DMS79 (cell line): ENCODE measurements at places on chromosomes 1 and 21.

GRCh38 chr1:151541752-151542151, 1.6 kb downstream of the TUFT1 start:
- no peak for DNase-seq

DNA sequence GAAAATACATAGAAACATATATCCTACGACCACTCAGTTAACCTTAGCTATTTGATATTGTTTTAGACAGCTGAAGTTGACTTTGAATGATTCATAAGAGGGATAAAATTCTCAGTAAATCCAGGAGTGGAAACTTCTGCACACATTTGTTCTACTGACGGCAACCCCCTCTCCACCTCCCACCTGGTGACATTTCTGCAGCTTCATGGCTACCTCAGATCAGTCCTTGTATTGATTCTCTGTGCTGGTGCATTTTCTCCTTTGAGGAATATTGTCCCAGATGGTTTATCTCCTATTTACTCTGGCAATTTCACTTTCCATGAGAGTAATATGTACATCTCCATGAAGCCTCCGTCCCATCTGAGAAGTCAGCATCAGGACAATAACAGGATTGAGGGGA, 57.7 kb upstream of the COA6 start:
- no peak for DNase-seq

GRCh38 chr1:245742896-245743295, 588.1 kb downstream of the KIF26B start:
- no peak for DNase-seq

DNA sequence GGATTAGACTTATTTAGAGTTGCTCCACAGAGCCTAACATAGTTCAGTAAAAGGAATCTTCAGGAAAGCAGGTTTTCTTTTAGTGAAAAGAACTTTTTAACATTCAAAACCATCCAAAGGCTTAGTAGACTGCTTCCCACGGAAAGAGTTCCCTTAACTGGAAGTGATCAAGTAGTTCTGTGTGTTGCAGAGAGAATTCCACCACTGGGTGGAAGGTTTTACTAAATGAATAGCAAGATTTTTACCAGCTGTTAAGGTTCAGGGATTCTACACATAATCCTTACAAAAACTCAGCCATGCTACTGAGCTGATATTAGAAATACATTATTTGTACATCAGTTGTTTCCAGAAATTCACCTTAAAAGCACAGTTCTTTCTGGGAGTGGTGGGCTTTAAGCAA, 119.7 kb downstream of the GDAP2 start:
- DNase-seq, result no peak

GRCh38 chr1:206751891-206752290, 18.7 kb upstream of the IL19 start:
- DNase-seq, result no peak

- DNase-seq, result no peak
These were observed 72.3 kb upstream of the ACTRT2 start for GRCh38 chr1:2948751-2949680.

DNA sequence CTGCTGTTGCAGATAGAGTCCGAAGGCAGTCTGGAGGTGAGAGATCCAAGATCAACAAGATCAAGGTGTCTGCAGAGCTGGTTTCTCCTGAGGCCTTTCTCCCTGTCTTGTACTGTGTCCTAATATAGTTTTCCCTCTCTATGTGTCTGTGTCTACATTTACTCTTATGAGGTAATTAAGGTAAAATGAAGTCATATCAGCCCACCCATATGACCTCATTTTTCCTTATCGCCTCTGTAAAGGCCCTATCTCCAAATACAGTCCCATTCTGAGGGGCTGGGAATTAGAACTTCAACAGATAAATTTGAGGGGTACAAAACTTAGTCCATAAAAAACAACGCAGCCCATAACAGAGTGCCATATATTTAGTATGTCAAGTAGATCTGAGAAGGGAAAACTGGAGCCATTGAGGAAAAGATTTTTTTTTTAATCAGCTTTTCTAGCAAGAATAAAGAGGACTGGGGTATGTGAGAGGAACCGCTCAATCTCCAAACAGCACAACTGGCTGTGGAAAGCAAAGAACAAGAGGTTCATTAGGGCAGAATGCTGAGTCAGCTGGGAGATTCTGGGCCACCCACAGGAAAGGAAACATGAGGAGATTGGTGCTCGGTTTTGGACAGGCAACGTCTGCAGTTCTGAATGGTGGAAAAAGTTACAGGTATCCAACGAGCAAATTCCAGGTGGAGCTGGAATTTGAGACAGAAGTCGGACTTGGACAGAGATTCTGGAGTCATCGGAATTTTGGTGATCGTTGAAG, 65.7 kb downstream of the MAP3K21 start:
- DNase-seq, result no peak

- no peak for DNase-seq
These were observed 7.6 kb upstream of the PIK3C2B start for GRCh38 chr1:204502241-204502640.

DNA sequence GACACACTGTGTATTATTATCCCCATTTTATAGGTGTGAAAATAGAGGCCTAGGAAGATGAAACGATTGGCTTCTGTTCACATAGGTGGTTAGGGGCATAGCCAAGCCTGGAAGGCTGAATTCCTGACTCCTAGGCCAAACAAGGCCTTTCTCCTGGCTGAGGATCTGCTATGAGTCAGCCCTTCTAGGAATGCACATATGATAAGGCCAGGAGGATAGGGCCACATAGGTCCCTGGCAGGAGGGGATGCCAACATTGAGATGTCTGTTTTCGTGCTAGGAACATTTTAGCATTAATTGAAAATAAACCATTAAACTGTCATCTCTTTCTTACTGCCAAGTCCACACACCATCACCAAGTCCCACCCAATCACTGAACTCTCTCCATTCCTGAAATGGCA, 9.2 kb downstream of the CSMD2 start:
- DNase-seq, result no peak

GRCh38 chr1:171075041-171075440, 15.7 kb upstream of the FMO3 start:
- DNase-seq, result no peak

DNA sequence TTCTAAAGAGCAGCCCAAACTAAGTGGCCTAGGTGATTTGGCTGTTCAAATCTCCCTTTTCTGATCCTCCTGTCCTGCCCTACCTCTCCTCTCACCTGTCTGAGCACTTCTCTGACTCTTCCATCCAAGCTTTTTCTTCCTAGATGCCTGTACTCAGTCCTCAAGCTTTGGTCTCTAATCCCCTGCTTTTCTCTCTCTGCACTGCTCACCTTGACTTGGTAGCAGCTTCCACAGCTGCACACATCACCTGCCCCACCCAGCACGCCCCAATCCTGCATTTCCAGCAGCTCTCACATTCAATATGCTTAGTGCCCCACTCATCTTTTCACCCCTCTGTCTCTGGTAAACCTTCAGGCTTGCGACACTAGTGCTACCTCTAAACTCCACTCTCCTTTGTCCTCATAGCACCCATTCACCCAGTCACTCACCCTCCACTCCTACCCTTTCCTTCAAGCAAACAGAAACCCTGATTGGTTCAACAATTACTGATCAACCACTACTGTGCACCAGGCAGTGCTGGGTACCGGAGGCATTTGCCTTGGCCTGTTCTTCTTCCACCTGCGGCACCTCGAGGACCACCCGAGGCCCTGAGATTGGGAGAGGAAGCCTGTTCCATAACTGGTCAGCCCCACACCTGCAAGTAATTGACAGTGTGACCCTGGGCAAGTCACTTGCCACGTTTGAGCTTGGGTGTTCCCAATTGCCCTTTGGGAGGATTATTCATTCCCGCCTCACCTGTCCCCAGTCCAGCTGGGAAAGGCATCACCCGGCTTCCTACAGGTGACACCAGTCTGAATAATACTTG, 136.1 kb upstream of the EDN2 start:
- DNase-seq, result no peak
